ENCODE measurements at places on chromosomes 1 and 21.

DNA sequence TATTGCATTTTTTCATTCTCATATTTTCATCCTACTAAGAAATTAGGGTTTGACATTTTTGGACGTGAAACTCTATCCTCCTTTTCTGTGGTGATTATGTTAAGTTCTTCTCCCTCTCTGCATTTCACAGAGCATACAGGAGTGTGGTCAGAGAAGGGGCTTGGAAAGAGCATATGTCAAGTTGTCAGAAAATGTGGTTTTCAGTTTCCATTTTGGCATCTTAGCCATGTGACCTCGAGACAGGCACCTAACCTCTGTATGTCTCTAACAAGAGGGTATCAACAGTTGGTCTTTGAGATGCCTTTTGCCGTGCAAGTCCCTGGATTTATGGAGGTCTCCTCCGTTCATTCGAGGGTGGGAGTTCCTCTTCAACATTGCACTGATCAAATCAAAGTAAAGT is 140.7 kb downstream of the CYYR1 start:
- no peak overlapping the region for H3K4me3 ChIP-seq
- H3K27ac ChIP-seq: no peak overlapping the region
- H3K27me3 ChIP-seq: no peaks in the 10 kb centered on the region
- DNase-seq: no peak
- H3K36me3 ChIP-seq: no peaks in the 10 kb centered on the region
- no peaks in the 10 kb centered on the region for H3K4me1 ChIP-seq

- H3K4me1 ChIP-seq: no peaks in the 10 kb centered on the region
- no peaks in the 10 kb centered on the region for H3K27me3 ChIP-seq
- H3K36me3 ChIP-seq: no peaks in the 10 kb centered on the region
- H3K4me3 ChIP-seq: no peak overlapping the region
Observed at GRCh38 chr1:173140733-173141132, 66.4 kb downstream of the TNFSF4 start.

GRCh38 chr1:6732942-6733341 is 31.3 kb upstream of the DNAJC11 start:
- peaks cover 8% of the 10 kb centered on the region for H3K4me1 ChIP-seq
- H3K36me3 ChIP-seq: no peaks in the 10 kb centered on the region
- no peak for DNase-seq
- H3K4me3 ChIP-seq: no peak overlapping the region
- H3K27ac ChIP-seq: no peak overlapping the region

DNA sequence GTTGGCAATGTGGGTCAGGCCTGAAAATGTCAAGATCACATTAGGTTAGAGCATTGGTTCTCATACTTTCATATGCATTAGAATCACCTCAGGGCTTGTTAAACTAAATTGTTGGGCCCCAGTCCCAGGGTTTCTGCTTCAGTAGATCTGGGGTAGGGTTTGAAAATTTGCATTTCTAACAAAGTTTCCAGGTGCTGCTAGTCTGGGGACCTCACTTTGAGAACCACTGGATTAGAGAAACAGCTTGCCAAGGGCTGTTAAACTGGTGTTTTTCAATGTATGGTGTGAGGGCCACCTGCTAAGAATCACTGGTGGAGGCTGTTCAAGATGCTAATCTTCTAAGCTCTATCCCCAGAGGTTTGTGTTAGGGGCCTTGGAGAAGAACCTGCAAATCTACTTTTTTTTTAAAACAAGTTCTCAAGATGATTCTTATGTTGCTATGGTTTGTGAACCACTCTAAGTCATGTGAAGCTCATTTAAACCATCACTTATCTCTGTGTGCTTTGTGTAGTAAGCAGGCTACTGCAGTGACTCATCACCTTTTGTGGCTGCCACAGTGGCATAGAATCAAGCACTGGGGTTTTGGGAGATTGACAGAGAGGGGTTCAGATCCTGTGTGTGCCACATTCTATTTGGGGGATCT is 152.2 kb downstream of the S1PR1 start:
- H3K36me3 ChIP-seq: no peaks in the 10 kb centered on the region
- H3K4me3 ChIP-seq: no peak overlapping the region
- no peaks in the 10 kb centered on the region for H3K27me3 ChIP-seq
- no peak overlapping the region for H3K27ac ChIP-seq
- no peak for DNase-seq
- H3K4me1 ChIP-seq: no peaks in the 10 kb centered on the region

- DNase-seq: no peak
- H3K36me3 ChIP-seq: no peaks in the 10 kb centered on the region
- no peaks in the 10 kb centered on the region for H3K4me1 ChIP-seq
- no peak overlapping the region for H3K27ac ChIP-seq
Observed at GRCh38 chr1:189149547-189150375, 1327.9 kb downstream of the BRINP3 start.

GRCh38 chr1:230940848-230941247 is 37.8 kb downstream of the TTC13 start:
- H3K27ac ChIP-seq: no peak overlapping the region
- H3K27me3 ChIP-seq: no peaks in the 10 kb centered on the region
- no peak for DNase-seq
- peaks cover 8% of the 10 kb centered on the region for H3K36me3 ChIP-seq
- no peak overlapping the region for H3K4me3 ChIP-seq

DNA sequence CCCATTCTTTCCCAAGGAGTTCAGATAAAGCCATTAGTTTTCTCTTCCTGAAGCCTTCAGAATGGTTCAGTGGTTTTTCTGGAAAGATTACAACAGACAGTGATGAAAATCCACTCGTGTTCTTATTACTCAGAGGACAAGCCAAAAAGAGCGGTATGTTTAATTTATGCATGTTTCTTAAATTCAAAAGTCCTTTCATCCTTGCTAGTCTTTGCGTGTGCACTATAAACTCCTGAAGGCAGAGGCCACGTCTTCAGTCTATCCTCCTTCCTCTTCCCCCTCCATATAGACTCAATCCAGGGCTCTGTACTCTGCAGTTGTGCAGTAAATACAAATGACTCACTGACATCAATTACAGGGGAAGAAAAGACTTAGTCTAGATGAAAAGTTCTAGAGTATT is 409.2 kb upstream of the PLXNA2 start:
- no peaks in the 10 kb centered on the region for H3K4me1 ChIP-seq
- DNase-seq: no peak
- H3K27me3 ChIP-seq: no peaks in the 10 kb centered on the region
- H3K27ac ChIP-seq: no peak overlapping the region

DNA sequence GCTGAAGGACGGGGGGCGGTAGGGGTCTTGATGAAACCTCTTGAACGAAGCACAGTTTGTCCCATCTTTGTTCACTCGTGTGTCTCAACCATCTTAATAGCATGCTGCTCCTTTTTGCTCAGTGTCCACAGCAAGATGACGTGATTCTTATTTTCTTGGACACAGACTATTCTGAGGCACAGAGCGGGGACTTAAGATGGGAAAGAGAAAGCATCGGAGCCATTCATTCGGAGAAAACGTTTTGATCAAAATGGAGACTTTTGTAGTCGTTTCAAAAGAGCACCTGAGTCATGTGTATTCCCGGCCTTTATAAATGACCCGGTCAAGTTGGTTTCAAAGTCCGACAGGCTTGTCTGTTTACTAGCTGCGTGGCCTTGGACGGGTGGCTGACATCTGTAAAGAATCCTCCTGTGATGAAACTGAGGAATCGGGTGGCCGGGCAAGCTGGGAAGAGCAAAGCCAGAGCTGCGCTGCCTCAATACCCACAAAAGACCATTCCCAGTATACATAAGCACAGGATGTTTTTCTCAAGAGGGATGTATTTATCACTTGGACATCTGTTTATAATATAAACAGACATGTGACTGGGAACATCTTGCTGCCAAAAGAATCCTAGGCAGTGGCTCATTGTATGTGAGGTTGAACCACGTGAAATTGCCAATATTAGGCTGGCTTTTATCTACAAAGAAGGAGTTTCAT is 18.5 kb downstream of the ETS2 start:
- H3K4me1 ChIP-seq: peaks cover 5% of the 10 kb centered on the region
- H3K4me3 ChIP-seq: no peak overlapping the region
- H3K27ac ChIP-seq: no peak overlapping the region
- no peak for DNase-seq
- H3K36me3 ChIP-seq: peaks cover 32% of the 10 kb centered on the region

- peaks cover 4% of the 10 kb centered on the region for H3K36me3 ChIP-seq
- no peak overlapping the region for H3K4me3 ChIP-seq
- no peak overlapping the region for H3K27ac ChIP-seq
Observed at GRCh38 chr1:227797144-227797543, 18.3 kb upstream of the PRSS38 start.

DNA sequence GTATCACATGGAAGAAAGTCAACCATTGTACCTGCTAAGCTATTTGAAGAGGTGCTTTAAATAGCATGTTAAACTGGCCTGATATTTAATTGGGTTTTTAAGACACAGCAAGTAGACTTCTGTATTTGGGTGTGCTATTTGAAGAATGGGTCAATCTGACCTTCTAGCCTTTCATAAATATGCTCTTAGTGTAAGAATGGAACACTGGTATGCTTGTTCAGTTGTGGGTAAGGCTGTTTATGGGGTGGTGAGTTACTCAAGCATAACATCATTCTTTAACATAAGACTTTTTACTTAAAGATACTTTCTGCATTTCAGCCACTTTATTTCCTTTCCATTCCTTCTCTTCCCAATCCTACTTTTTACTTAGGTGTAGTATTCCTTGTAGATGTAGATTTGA is 21.4 kb downstream of the AHCYL1 start:
- H3K4me1 ChIP-seq: peaks cover 15% of the 10 kb centered on the region
- no peaks in the 10 kb centered on the region for H3K27me3 ChIP-seq
- peak overlapping the region; percentile 65 for H3K27ac ChIP-seq
- DNase-seq: no peak
- no peak overlapping the region for H3K4me3 ChIP-seq
- no peaks in the 10 kb centered on the region for H3K36me3 ChIP-seq

DNA sequence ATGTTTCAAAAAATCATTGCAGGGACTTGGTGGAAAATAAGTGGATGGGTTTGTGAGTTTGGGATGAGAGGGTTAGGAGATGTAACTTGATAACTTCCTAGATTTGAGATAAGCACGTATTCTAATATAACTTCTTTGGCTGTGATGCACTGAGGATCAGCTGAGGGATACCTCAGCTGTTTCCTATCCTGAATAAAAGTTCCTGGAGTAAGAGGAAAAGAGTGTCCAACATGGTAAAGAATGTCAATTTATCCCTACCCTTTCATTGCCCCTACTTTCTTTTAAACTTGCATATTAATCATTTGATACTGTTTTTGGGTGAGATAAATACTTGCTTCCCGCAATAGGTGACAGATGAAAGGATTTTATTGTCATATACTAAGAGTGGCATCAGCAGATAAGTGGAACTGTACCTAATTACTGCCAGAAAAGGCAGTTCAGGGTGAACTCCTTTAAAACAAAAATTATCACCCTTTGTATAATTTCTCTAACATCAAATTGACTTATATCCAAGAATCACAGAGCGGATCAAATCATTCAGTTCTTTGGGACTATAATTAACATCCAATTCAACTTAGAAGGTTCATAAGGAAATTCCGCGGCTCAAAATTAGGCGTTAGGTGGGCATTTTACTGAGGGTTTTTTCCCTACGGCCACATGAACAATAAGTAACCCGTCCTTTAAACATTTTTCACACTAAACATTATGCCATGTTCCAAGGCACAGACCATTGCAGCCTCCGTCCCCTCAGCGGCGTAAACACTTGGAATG is 1.4 kb upstream of the SUCO start:
- no peaks in the 10 kb centered on the region for H3K4me1 ChIP-seq
- no peaks in the 10 kb centered on the region for H3K36me3 ChIP-seq
- peak overlapping the region; percentile 98 for H3K27ac ChIP-seq
- peak overlapping the region; percentile 73 for H3K4me3 ChIP-seq
- H3K27me3 ChIP-seq: no peaks in the 10 kb centered on the region

- H3K36me3 ChIP-seq: no peaks in the 10 kb centered on the region
- no peak overlapping the region for H3K27ac ChIP-seq
- no peak overlapping the region for H3K4me3 ChIP-seq
- DNase-seq: no peak
Observed at GRCh38 chr1:221174330-221174993, 295.2 kb downstream of the HLX start.

GRCh38 chr1:178155481-178156255 is 61.8 kb downstream of the RASAL2 start:
- H3K27ac ChIP-seq: no peak overlapping the region
- no peaks in the 10 kb centered on the region for H3K36me3 ChIP-seq
- no peaks in the 10 kb centered on the region for H3K4me1 ChIP-seq
- no peaks in the 10 kb centered on the region for H3K27me3 ChIP-seq
- no peak overlapping the region for H3K4me3 ChIP-seq

DNA sequence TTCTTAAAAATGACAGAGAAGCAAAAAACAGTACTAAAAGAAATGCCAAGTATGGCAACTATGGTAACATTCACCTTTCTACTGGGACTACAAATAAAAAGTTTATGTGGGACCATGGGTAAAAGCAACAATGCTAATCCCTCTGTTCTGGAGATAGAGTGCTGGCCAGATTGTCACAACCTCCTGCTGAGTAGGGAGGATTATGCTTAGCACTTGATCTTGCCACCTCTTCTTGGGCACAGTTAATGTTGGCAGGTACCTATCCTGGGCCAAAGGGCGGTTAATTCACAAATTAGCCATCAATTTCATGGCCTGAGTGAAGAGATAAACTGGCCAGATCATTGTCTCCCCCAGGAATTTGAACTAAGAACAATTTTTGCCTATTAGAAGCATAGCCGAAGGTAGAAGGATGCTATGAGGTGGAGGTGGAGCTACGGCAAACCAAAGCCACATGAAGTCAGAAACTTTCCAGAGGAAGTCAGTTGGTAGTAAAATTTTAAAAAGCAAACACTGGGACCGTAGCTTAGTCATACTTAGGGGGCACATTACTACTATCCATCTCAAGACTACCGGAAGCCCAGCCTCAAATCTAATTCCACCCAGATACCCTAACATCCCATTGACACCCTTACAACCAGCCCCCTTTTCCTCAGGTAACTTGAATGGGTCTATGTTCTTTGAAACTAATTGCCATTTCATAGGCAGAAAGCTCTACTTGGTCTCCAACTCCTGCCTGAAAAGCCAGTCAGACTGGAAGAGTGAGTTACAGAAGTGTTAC is 2.7 kb downstream of the SCYL3 start:
- H3K27ac ChIP-seq: no peak overlapping the region
- no peak overlapping the region for H3K4me3 ChIP-seq
- H3K4me1 ChIP-seq: peaks cover 3% of the 10 kb centered on the region
- peaks cover 3% of the 10 kb centered on the region for H3K36me3 ChIP-seq

DNA sequence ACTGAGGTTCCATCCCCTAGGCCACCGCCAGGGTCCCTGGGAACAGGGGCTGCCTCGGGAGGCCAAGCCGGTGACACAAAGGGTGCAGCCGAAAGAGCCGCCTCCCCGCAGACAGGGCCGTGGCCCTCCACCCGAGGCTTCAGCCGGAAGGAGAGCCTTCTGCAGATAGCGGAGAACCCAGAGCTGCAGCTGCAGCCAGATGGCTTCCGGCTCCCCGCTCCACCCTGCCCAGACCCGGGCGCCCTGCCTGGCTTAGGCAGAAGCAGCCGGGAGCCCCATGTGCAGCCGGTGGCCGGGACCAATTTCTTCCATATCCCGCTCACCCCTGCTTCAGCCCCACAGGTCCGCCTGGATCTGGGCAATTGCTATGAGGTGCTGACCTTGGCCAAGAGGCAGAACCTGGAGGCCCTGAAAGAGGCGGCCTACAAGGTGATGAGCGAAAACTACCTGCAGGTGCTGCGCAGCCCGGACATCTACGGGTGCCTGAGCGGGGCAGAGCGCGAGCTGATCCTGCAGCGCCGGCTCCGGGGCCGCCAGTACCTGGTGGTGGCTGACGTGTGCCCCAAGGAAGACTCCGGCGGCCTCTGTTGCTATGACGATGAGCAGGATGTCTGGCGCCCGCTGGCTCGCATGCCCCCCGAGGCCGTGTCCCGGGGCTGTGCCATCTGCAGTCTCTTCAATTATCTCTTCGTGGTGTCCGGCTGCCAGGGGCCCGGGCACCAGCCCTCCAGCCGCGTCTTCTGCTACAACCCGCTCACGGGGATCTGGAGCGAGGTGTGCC is 1.4 kb downstream of the KLHDC7A start:
- no peaks in the 10 kb centered on the region for H3K36me3 ChIP-seq
- H3K4me1 ChIP-seq: peaks cover 31% of the 10 kb centered on the region
- no peak overlapping the region for H3K27ac ChIP-seq
- no peak overlapping the region for H3K4me3 ChIP-seq
